ENCODE measurements at places on chromosomes 12 and 14. TPM values are rescaled to one million over a fixed set of nuclear protein-coding genes. Genes with fewer than 3 reads are reported as not detected.

Gene SLC2A14
- total RNA-seq = 22.7 TPM

Gene BICDL1
- total RNA-seq = 0.65 TPM

GRCh38 chr12:14367040-14367661 lies 1.7 kb downstream of the ATF7IP start:
- DNase-seq = no peak

Gene LRP1-AS
- total RNA-seq = not detected
